ENCODE measurements at places on chromosomes 11 and 22. TPM values are rescaled to one million over a fixed set of nuclear protein-coding genes. Genes with fewer than 3 reads are reported as not detected.
A peak's percentile ranks its signal among the peaks of the same experiment; 100 is the strongest.

DNA sequence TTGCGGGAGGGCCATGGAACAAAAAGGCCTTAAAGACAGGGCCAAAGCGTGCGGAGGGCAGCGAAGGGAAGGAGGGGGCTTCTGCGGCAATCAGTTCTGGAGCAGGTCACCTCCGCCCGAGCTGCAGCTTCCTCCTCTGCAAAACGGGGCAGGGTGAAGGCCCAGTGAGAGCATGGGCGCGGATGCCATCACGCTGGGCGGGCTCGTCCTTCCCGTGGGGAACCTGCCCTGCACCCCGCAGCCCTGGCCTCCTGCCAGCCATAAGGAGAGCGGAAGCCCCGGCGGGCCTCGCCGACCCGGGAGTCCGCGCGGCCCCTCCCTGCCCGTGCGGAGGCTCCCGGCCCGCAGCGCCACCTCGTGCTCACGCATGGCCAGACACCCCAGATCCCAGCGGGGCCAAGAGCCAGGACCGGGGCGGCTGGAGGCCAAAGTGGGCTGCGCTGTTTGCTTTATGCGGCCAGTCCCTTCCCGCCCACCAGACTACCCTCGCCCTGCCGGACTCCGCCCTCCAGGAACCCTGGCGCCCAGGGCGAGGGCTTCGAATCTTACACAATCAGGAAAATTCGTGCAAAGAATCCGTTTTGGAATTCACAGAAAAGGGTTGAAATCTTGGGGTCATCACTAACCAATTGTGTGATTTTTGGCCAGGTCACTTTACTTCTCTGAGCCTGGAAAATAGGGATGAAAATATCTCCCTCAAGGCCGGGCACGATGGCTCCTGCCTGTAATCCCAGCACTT is 16.1 kb downstream of the TSKU start:
- H3K27me3 ChIP-seq = peaks cover 9% of the 10 kb centered on the region
- H3K27ac ChIP-seq = no peak overlapping the region
- H3K36me3 ChIP-seq = no peaks in the 10 kb centered on the region
- H3K4me1 ChIP-seq = peaks cover 23% of the 10 kb centered on the region
- H3K4me3 ChIP-seq = peak overlapping the region; percentile 72
- peak; percentile 35 for DNase-seq

GRCh38 chr11:35014346-35014745 is 97.9 kb downstream of the PDHX start:
- H3K27me3 ChIP-seq = no peaks in the 10 kb centered on the region
- no peaks in the 10 kb centered on the region for H3K36me3 ChIP-seq

GRCh38 chr22:26057731-26058130 is 111.5 kb upstream of the SEZ6L start:
- peaks cover 5% of the 10 kb centered on the region for H3K36me3 ChIP-seq
- no peaks in the 10 kb centered on the region for H3K4me1 ChIP-seq
- no peak overlapping the region for H3K4me3 ChIP-seq
- DNase-seq = no peak
- H3K27ac ChIP-seq = no peak overlapping the region

GRCh38 chr11:6693342-6694228 is 10.4 kb upstream of the MRPL17 start:
- H3K27ac ChIP-seq = peak overlapping the region; percentile 76
- H3K4me1 ChIP-seq = peaks cover 41% of the 10 kb centered on the region

GRCh38 chr11:73143126-73143838 is 1.2 kb upstream of the FCHSD2 start:
- H3K36me3 ChIP-seq = peaks cover 14% of the 10 kb centered on the region
- H3K4me1 ChIP-seq = peaks cover 35% of the 10 kb centered on the region
- H3K27me3 ChIP-seq = peaks cover 8% of the 10 kb centered on the region

Gene GGT1
- 1.1 TPM for total RNA-seq

Gene DRICH1
- total RNA-seq = not detected

DNA sequence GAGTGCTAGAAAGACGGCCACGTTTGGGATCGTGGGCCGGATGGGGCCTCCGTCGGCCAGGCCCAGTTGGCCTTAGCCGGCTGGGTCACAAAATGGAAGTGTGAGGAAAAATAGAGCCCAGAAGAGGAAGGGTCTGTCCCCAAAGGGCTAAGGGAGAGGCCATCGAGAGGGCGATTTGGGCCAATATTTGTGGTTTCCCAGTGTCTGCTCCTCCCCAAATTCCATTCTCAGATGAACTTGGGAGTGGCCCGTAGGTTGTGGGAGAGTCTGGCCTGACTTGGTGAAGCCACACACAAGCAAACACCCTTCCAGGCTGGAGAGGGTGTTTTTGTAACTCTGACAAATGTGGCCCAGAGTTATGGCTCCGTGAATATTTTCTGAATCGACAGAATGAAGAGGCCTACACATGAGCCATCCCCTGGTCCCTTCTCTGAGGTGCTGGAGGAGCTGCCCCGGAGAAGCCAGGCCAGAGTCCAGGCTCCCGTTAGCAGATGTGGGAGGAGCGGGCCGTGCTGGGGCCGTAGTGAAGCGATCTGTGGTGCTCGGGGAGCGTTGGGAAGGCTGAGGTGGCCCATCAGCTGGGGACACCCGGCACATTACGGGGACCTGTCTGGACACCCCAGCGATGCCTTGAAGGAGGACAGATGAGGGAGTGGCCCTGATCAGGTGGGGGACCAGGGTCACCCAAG is 73.5 kb upstream of the PPARA start:
- H3K4me3 ChIP-seq = peak overlapping the region; percentile 98
- H3K27me3 ChIP-seq = peaks cover 35% of the 10 kb centered on the region
- H3K36me3 ChIP-seq = peaks cover 74% of the 10 kb centered on the region
- DNase-seq = peak; percentile 71

GRCh38 chr22:45584121-45584570 is 81.5 kb downstream of the FBLN1 start:
- peak overlapping the region; percentile 25 for H3K27ac ChIP-seq
- peaks cover 18% of the 10 kb centered on the region for H3K36me3 ChIP-seq
- H3K4me1 ChIP-seq = peaks cover 42% of the 10 kb centered on the region

Gene MS4A4E
- not detected for total RNA-seq

- no peaks in the 10 kb centered on the region for H3K36me3 ChIP-seq
- H3K27me3 ChIP-seq = no peaks in the 10 kb centered on the region
- peaks cover 31% of the 10 kb centered on the region for H3K4me1 ChIP-seq
- peak; percentile 84 for DNase-seq
- peak overlapping the region; percentile 16 for H3K4me3 ChIP-seq
- H3K27ac ChIP-seq = peak overlapping the region; percentile 75
These were observed 171.8 kb downstream of the SOX6 start for GRCh38 chr11:16184588-16184987.

- H3K27ac ChIP-seq = no peak overlapping the region
- no peaks in the 10 kb centered on the region for H3K4me1 ChIP-seq
- H3K36me3 ChIP-seq = no peaks in the 10 kb centered on the region
- DNase-seq = no peak
- H3K4me3 ChIP-seq = no peak overlapping the region
These were observed 12.8 kb downstream of the KCTD14 start for GRCh38 chr11:78010304-78010703.

DNA sequence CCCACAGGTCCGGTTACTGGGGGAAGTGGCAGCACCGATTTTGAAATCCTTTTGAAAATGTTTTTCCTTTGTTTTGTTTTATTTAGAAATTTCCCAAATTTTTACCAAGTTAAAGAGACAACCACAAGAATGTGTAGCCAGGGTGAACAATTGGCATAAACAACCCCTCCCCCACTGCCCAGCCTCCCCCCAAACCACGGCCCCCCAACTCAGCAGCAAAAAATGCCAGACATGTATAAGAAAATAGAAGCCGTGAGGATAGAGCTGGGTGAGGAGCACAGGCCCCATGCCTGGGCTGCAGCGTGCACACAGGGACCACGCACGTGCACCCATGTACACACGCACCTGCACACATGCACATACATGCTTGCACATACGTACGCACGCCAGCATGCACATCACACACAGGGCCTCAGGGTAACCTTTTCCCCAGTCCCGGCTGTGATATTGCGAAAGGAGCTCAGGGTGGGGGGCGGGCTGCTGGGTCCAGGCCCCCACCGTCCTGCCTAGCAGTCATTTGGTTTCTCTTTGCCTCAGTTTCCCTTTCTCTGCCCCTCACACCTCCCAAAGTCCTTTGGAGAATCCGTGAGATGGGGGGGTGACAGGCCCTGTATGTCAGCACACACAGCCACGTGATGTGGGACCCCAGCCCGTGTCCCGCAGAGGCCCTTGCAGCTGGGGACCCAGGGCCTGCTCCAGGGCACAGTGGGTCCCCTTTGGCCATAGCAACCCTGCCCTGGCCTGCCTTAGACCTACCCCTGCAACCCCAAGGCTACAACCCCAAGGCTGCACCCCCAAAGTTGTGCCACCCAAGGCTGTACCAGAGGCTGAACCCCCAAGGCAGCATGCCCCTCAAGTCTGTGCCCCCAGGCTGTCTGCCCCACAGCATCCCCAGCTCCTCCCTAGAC is 42.9 kb downstream of the IGF2 start:
- H3K36me3 ChIP-seq = 0 out of 2 replicates have a peak, but pooled peaks cover 4% of the 10 kb centered on the region
- peak overlapping the region; percentile 83 for H3K4me3 ChIP-seq
- H3K4me1 ChIP-seq = peaks cover 31% of the 10 kb centered on the region
- DNase-seq = peak; percentile 30
- H3K27me3 ChIP-seq = no peaks in the 10 kb centered on the region

GRCh38 chr11:68118706-68119448 is 2.3 kb downstream of the CHKA start:
- H3K4me3 ChIP-seq = peak overlapping the region; percentile 87
- peaks cover 33% of the 10 kb centered on the region for H3K4me1 ChIP-seq
- peak overlapping the region; percentile 42 for H3K27ac ChIP-seq
- peaks cover 5% of the 10 kb centered on the region for H3K36me3 ChIP-seq
- H3K27me3 ChIP-seq = no peaks in the 10 kb centered on the region

Gene RHOD
- total RNA-seq = 17.8 TPM

DNA sequence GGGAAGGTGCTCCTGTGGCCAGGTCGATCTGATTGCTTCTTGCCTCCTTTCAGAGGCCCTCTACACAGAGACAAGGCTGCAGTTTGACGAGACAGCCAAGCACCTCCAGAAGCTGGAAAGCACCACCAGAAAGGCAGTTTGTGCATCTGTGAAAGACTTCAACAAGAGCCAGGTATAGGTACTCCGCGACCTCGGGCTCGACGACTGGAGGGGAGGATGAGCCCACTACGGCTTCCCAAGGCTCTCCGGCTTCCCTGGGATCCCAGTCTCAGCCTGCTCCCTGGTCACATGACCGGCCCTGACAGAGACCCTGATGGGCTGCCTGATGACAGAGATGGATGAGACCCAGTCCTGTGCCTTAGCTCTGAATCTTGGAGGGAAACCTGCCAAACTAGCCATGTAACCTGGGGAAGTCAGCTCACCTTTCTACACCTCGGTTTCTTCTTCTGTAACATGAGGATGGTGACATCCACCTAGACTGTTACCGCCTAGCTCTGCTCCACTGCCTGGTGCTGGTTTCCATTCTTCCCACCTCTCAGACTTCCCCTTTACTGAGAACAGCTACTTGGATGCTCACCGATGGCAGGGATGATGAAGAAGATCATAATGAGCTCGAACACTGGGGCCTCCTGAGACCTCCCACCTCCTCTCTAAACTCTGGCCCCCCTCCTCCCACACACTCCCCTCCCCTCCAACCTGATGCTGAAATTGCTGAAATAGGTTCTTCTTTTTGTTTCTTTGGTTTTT is 8.9 kb downstream of the RIBC2 start:
- no peak overlapping the region for H3K27ac ChIP-seq
- peaks cover 4% of the 10 kb centered on the region for H3K36me3 ChIP-seq
- no peak overlapping the region for H3K4me3 ChIP-seq
- no peak for DNase-seq
